Placental pericyte (primary cell): ENCODE measurements at places on chromosomes 4 and X. TPM values are rescaled to one million over a fixed set of nuclear protein-coding genes. Genes with fewer than 3 reads are reported as not detected.

The FGFBP2 gene
- not detected in 2 replicates for total RNA-seq

The CLTRN gene
- 0.44 TPM in 1 of 2 replicates, not detected in the other for total RNA-seq

The MAOB gene
- under 0.01 TPM in 1 of 2 replicates, not detected in the other for total RNA-seq

The CXCL5 gene
- total RNA-seq: 8.2 and 19.5 TPM in 2 replicates

The GRPR gene
- total RNA-seq: 0.43 TPM in 1 of 2 replicates, not detected in the other

The RS1 gene
- total RNA-seq: not detected in 2 replicates

The RAI2 gene
- under 0.01 TPM in 1 of 2 replicates, not detected in the other for total RNA-seq

The CLNK gene
- not detected in 2 replicates for total RNA-seq

The EGF gene
- 0.22 and 1.6 TPM in 2 replicates for total RNA-seq

The RIBC1 gene
- 0.14 and 0.66 TPM in 2 replicates for total RNA-seq
